ENCODE measurements at places on chromosomes 7 and 10.

- no peak for DNase-seq
- no peaks in the 10 kb centered on the region for H3K36me3 ChIP-seq
- no peak overlapping the region for H3K4me3 ChIP-seq
- no peaks in the 10 kb centered on the region for H3K4me1 ChIP-seq
- H3K27ac ChIP-seq: no peak overlapping the region
- H3K27me3 ChIP-seq: no peaks in the 10 kb centered on the region
These were observed 291.1 kb upstream of the LYZL1 start for GRCh38 chr10:28997734-28998133.

DNA sequence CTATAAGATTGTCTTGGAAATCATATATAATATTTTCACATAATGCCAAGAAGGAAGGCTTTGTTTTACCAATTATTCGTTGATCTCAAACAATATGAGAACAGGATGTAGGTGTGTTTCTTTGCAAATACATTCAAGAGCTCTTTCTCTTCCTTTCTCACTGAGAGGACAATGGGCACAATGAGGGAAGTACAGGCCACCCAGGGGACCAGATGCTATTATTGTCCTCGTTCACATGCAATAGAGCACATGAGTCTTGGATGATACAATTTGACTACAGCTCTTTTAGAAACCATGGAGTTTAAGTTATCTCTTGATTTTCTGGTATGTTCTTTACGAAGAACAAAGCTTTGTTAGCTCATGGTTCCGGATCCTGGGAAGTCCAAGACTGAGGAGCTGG lies 323.7 kb upstream of the KLF6 start:
- H3K4me1 ChIP-seq: no peaks in the 10 kb centered on the region
- no peak overlapping the region for H3K4me3 ChIP-seq
- no peak overlapping the region for H3K27ac ChIP-seq
- no peaks in the 10 kb centered on the region for H3K36me3 ChIP-seq

DNA sequence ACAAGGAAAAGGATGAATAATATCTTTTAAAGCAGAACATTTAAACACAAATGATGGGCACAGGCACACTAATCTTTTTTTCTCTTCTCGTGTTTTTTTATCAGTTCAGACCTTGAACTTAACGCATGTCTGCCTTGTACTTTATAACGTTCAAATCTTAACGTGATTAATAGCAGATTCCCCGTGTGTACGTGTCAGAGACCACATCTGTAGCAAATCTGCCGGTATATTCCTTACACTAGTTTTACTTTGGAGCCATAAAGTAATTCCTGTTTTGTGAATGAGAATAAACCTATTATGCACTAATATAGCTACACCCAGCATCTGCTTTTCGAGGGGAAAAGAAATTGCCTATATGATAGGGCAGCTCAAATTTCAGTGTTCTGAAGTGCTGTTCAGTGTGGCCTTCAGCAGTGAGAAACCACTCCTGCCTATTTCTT lies 166.0 kb upstream of the TCF7L2 start:
- no peaks in the 10 kb centered on the region for H3K36me3 ChIP-seq
- H3K27me3 ChIP-seq: no peaks in the 10 kb centered on the region
- H3K27ac ChIP-seq: no peak overlapping the region
- DNase-seq: no peak

DNA sequence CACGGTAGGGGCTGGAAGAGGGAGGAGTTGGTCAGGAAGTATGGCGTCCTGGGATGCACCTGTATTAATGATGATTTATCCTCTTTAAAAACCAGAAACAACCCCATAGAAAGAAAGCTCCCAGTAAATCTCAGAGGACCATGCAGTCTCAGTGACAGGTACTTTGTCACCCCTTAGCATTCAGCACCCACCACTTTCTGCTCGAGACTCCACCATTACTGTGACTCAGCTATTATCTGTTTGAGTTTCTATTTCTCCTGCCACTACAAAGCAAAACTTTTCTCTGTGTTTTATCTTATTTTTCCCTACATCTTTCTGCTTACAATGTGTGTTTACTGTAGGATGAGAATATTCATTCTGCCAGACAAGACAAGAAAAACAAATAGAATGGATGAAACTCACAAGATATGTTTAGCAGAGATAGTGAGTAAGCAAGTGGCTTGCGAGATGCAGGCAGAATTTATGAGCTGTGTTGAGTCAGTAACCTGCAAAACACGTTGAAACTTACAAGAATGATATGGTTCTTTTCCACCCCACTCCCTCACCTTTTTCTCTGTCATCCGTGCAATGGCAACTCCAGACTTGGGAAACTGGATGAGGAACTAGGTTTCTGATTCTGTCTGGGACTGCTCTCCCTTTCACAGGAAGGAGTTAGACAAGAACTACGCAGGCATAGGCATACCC lies 127.1 kb downstream of the AOAH start:
- no peaks in the 10 kb centered on the region for H3K36me3 ChIP-seq
- no peaks in the 10 kb centered on the region for H3K27me3 ChIP-seq
- no peak overlapping the region for H3K27ac ChIP-seq
- DNase-seq: no peak
- H3K4me1 ChIP-seq: no peaks in the 10 kb centered on the region
- H3K4me3 ChIP-seq: no peak overlapping the region

- H3K27me3 ChIP-seq: no peaks in the 10 kb centered on the region
- no peak overlapping the region for H3K4me3 ChIP-seq
- no peak for DNase-seq
- no peaks in the 10 kb centered on the region for H3K4me1 ChIP-seq
- no peaks in the 10 kb centered on the region for H3K36me3 ChIP-seq
- H3K27ac ChIP-seq: no peak overlapping the region
These were observed 103.0 kb upstream of the SEMA3A start for GRCh38 chr7:84297616-84298015.

DNA sequence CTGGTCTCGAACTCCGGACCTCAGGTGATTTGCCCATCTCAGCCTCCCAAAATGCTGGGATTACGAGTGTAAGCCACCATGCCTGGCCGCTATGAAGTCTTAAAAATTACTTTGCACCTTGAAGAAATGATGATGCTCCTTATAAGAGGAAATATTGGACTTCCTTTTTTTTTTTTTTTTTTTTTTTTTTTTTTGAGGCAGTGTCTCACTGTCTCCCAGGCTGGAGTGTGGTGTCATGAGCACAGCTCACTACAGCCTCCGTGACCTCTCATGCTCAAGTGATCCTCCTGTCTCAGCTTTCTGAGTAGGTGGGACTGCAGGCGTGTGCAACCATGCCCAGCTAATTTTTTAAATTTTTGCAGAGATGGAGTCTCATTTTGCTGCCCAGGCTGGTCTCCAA lies 65.3 kb downstream of the KMT2E start:
- H3K4me1 ChIP-seq: no peaks in the 10 kb centered on the region
- no peak overlapping the region for H3K27ac ChIP-seq
- H3K4me3 ChIP-seq: no peak overlapping the region
- no peak for DNase-seq
- H3K36me3 ChIP-seq: no peaks in the 10 kb centered on the region
- H3K27me3 ChIP-seq: no peaks in the 10 kb centered on the region

GRCh38 chr10:115300080-115300479 lies 206.9 kb downstream of the ATRNL1 start:
- DNase-seq: no peak
- H3K27ac ChIP-seq: no peak overlapping the region
- no peaks in the 10 kb centered on the region for H3K36me3 ChIP-seq
- no peak overlapping the region for H3K4me3 ChIP-seq
- no peaks in the 10 kb centered on the region for H3K4me1 ChIP-seq

- no peaks in the 10 kb centered on the region for H3K4me1 ChIP-seq
- no peak overlapping the region for H3K27ac ChIP-seq
- no peak overlapping the region for H3K4me3 ChIP-seq
- H3K27me3 ChIP-seq: no peaks in the 10 kb centered on the region
- DNase-seq: no peak
These were observed 56.5 kb downstream of the COL1A2 start for GRCh38 chr7:94451187-94451586.

GRCh38 chr10:4790045-4790444 lies 36.0 kb upstream of the AKR1E2 start:
- no peak overlapping the region for H3K27ac ChIP-seq
- no peaks in the 10 kb centered on the region for H3K36me3 ChIP-seq
- H3K27me3 ChIP-seq: no peaks in the 10 kb centered on the region
- H3K4me1 ChIP-seq: no peaks in the 10 kb centered on the region

- H3K4me1 ChIP-seq: no peaks in the 10 kb centered on the region
- no peak overlapping the region for H3K4me3 ChIP-seq
- DNase-seq: no peak
- H3K27me3 ChIP-seq: no peaks in the 10 kb centered on the region
These were observed 72.2 kb upstream of the IL6 start for GRCh38 chr7:22654831-22655230.

- H3K4me3 ChIP-seq: no peak overlapping the region
- H3K36me3 ChIP-seq: no peaks in the 10 kb centered on the region
- peaks cover 61% of the 10 kb centered on the region for H3K4me1 ChIP-seq
- no peaks in the 10 kb centered on the region for H3K27me3 ChIP-seq
- H3K27ac ChIP-seq: peak overlapping the region; percentile 42
- DNase-seq: peak; percentile 75
These were observed 15.3 kb downstream of the KCNH2 start for GRCh38 chr7:150962553-150963399.

- no peak overlapping the region for H3K27ac ChIP-seq
- no peaks in the 10 kb centered on the region for H3K36me3 ChIP-seq
- no peak for DNase-seq
- H3K4me1 ChIP-seq: no peaks in the 10 kb centered on the region
These were observed 19.1 kb upstream of the FZD8 start for GRCh38 chr10:35661236-35661635.

GRCh38 chr7:104963378-104963990 lies 50.5 kb upstream of the KMT2E start:
- no peaks in the 10 kb centered on the region for H3K27me3 ChIP-seq
- no peak for DNase-seq
- no peaks in the 10 kb centered on the region for H3K36me3 ChIP-seq
- no peak overlapping the region for H3K4me3 ChIP-seq
- peaks cover 8% of the 10 kb centered on the region for H3K4me1 ChIP-seq
- H3K27ac ChIP-seq: peak overlapping the region; percentile 59

DNA sequence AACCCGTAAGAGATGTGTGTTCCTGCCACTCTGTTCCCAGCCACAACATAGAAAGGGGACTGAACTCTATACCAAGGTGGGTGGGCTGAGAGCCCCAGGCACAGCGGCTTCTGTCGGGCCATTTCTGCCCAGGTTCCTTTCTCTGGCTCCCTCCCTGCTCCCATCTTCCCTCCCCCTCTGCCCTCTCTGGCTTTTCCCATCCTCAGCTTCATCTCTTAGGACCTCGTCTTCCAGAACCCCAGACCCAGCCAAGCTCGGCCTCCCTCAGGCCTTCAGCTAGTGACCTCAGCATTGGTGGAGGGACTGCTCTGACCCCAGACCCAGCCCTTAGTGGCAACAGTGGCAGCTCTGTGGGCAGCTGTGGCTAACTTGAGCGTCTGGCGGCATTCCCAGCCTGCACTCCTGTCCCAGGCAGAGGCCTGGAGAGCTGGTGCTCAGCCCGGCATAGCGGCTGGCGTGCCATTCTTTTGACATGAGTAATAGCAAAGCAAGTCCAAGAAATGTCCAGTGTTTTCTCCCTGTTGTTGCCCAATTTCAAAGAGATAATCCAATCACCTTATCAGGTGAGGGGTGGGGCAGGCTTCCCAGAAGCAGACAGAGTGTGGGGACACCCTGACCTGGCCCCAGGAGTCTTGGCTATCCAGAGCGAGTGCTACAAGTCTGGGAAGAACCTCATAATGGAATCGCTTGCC lies 15.9 kb downstream of the PTPRE start:
- H3K4me3 ChIP-seq: no peak overlapping the region
- H3K27me3 ChIP-seq: no peaks in the 10 kb centered on the region
- peak; percentile 53 for DNase-seq
- no peaks in the 10 kb centered on the region for H3K4me1 ChIP-seq
- H3K27ac ChIP-seq: no peak overlapping the region
- no peaks in the 10 kb centered on the region for H3K36me3 ChIP-seq

DNA sequence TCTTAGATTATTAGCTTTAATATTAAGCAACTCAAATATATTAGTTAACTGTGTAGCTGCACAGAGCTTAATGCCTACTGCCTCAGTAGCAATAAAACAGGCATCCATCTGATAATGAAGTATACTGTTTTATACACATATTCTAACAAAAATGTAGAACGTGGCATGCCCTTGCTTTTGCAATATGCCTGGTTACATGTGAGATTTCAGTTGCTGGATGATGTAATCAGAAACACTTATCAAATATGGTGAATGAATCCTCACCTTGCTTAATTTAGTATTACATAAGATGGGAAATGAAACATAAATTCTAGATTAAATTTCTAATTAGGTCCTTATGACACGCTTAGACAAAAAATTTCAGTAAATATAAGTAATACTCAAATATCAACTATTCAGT lies 8.0 kb downstream of the DNAJC1 start:
- no peak overlapping the region for H3K27ac ChIP-seq
- H3K4me3 ChIP-seq: no peak overlapping the region
- H3K27me3 ChIP-seq: no peaks in the 10 kb centered on the region
- H3K36me3 ChIP-seq: no peaks in the 10 kb centered on the region

Data from testis (tissue), 5 donors.